ENCODE measurements at places on chromosomes 7 and 10.

- DNase-seq, result no peak
These were observed 67.8 kb upstream of the NXPH1 start for GRCh38 chr7:8365499-8366110.

DNA sequence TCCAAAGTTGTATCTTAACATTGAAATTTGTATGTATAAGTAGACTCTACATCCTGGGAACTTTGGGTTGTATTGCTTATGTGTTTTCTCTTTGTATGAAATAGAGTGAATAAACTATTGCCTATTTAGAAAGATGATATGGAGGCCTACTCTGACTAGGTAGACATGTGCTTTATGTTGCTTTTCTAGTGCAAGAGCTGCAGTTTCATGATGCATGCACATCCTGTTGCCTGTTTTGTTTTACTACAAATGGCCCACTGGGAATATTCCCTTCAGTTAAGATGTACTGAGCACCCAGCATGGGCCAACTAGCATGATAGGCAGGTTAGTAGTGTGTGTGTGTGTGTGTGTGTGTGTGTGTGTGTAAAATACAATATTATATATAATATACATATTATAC lies 282.1 kb upstream of the LRGUK start:
- no peak for DNase-seq

GRCh38 chr7:128725531-128725930 lies 13.6 kb upstream of the CALU start:
- DNase-seq, result no peak

- no peak for DNase-seq
These were observed 557.0 kb upstream of the IGFBP3 start for GRCh38 chr7:46478046-46478445.

DNA sequence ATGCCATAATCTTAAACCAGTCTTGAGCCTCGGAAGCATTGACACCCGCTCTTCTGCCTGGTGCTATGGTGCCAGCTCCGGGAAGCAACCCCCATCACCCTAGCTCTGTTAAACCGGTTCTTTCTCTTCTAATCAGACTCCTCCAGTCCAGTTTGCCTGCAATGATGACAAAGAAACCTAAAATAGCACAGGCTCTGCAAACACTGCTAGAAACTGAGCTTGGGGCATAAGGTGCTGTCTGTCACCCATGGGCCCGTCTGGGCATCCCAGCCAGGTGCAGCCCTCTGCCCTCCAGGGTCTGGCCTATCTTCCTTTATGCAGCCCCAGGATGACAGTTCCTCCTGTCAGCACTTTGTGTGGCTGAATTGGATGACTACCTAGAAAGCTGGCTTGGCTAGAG lies 14.2 kb upstream of the CAMK2G start:
- DNase-seq, result no peak

GRCh38 chr10:12803776-12804175 lies 197.7 kb downstream of the CCDC3 start:
- no peak for DNase-seq

Data from dorsolateral prefrontal cortex (tissue), 122 donors.